ENCODE measurements at places on chromosomes 6 and 20.

GRCh38 chr6:47722194-47722593, 23.8 kb downstream of the ADGRF4 start:
- DNase-seq, result no peak

DNA sequence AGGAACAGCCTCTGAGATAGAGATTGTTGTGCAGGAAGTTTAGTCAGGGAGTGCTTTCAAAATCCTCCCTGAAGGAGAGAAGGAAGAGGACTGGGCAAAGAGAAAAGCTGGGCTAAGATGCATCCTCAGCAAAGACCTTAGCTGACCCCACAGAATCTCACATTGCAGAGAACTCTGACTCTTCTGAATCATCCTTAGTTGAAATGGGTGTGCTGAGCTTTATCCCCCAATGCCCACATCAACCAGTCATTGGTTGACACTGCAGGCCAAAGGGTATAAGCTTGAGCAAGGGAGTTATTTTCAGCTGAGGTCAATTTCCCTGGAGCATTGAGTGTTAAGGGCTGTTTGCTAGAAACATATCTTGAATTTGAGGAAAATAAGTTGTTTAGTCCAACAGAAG, 732.2 kb downstream of the CBLN4 start:
- DNase-seq, result no peak

DNA sequence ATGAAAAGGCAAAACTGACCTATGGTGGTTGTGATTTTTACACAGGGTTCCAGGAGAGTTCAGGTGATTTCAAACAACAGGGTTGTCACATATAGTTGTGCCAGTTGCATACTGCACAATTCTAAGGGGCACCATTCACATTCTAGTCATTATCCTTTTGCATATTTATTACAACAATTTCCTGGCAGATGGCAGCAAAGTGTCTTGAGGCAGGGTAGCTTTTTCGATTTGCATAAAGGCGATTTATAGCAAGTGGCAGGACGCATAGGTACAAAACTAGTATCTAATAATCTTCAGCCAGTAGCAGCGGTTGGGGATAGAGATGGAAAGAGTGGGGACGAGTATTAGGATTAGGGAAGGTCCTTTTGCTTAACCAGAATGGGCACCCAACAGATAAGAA, 46.5 kb upstream of the TRAF3IP2 start:
- DNase-seq, result no peak

DNA sequence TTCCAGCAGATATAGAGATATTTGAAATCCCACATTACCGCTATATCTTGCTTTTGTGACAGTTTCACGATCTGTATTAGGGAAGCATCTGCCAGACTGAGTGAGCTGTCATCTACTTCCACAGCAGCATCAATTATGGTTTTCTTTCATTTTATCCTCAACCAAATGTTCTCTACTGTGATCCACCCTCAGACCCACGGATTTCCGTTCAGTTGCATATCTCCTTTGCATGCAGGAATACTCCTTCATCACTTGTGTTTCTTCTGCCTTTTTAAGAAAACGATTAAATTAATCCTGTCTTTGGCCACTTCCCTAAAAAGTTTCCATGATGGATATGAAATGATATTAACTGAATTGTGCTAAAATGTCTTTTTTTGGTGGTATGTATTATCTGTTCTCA, 262.1 kb upstream of the ADGRB3 start:
- DNase-seq, result no peak

GRCh38 chr6:168165373-168165772, 86.4 kb upstream of the FRMD1 start:
- no peak for DNase-seq

DNA sequence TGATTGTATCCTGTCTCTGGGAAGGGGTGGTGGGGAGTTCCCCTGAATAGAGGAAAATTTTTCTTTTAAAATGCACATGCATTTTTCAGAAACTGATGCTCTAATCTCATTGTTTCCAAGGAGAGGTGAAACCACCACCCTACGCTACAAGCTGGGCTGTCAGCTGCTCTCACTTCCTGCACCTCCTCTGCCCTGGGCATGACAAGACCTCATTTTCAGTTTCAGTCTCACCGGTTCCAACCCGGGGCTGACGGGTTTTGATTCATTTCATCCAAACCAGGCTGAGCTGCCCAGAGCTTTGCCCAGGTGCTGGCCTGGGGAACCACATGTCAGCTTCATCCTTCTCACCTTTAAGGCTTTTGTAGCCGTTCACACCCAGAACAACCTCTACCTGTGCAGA, 99.7 kb downstream of the EYA2 start:
- no peak for DNase-seq

GRCh38 chr6:85130743-85131142, 319.1 kb upstream of the NT5E start:
- DNase-seq, result no peak

- DNase-seq, result no peak
These were observed 34.7 kb downstream of the SLC2A4RG start for GRCh38 chr20:63774306-63774705.

- no peak for DNase-seq
These were observed 858 bp downstream of the RWDD1 start for GRCh38 chr6:116572162-116572561.

DNA sequence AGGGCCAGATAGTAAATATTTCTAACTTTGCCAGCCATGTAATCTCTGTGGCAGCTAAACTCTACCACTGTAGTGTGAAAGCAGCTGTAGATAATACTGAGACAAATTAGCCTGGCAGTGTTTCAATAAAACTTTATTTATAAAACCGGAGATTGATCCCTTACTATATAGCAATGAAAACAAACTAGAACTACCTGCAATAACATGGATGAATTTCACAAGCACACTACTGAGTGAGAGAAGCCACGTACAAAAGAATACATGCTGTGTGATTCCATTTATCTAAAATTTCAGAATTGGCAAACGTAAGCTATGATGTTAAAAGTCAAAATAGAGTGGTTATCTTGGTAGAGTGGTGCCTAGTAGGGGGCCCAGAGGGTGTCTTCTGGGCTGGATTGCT, 198.7 kb upstream of the SGK1 start:
- DNase-seq, result no peak

GRCh38 chr20:775679-776135, 7.4 kb upstream of the SLC52A3 start:
- no peak for DNase-seq

DNA sequence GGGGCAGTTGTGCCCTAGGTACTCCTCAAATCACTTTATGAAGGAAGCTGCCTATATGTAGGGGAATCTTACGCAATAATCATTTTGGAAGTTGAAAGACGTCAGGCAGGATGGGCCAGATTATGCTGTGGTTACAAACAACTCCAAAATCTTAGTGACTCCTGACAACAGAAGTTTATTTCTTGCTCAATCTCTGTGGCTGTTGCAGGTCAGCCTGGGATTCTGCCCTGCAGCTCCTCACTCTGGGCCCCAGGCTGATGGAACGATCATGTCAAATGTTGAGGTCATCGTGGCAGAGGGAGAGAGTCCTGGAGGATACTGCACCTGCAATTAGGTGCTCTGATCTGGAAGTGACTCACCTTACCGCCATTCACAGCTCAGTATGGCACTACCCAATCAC, 88.4 kb downstream of the ZDHHC14 start:
- DNase-seq, result no peak

All from left renal cortex interstitium (tissue), 4 donors.